Common myeloid progenitor, CD34-positive (primary cell): ENCODE measurements at places on chromosomes 3 and 15.

- DNase-seq, result no peak
Measured at GRCh38 chr3:85007195-85008094, 48.7 kb downstream of the CADM2 start.

DNA sequence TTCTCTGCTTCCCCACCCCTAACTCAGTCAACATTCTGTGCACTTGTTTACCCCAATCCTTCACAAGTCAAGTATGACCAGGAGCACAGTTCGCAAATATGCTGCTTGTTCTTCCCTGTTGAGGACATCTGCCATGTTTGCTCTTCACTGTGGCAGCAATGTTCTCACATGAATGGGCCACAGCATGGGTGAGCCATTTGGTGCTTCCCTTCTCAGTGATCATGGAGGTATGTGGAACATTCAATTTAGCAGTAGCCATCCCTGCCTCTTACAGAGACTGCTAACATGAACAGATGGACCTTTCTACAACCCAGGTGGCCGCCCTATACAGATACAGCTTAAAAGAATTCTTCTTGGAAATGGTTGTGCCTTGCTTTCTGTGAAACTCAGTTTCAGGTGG lies 660.1 kb upstream of the SGO1 start:
- no peak for DNase-seq

GRCh38 chr3:53218131-53218530 lies 37.7 kb downstream of the TKT start:
- no peak for DNase-seq

DNA sequence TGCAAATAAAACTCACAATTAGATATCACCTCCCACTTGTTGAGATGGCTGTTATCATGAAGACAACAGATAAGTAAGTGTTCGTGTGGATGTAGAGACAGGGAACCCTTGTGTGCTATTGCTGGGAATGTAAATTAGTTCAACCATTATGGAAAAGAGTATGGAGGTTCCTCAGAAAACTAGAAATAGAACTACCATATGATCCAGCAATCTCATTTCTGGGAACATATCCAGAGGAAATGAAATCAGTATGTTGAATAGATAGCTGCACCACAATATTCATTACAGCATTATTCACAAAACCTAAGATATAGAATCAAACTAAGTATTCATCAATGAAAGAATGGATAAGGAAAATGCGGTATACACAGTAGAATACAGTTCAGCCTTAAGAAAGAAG lies 418.7 kb upstream of the CNTN6 start:
- no peak for DNase-seq

GRCh38 chr3:139425745-139426400 lies 36.4 kb upstream of the COPB2 start:
- DNase-seq, result no peak

- DNase-seq, result no peak
Measured at GRCh38 chr3:185490241-185490640, 8.6 kb downstream of the TMEM41A start.

- no peak for DNase-seq
Measured at GRCh38 chr3:184578822-184579221, 17.2 kb downstream of the EPHB3 start.

GRCh38 chr3:132001036-132001435 lies 33.8 kb downstream of the CPNE4 start:
- DNase-seq, result no peak

GRCh38 chr3:171876680-171877147 lies 33.6 kb downstream of the TMEM212 start:
- DNase-seq, result no peak

DNA sequence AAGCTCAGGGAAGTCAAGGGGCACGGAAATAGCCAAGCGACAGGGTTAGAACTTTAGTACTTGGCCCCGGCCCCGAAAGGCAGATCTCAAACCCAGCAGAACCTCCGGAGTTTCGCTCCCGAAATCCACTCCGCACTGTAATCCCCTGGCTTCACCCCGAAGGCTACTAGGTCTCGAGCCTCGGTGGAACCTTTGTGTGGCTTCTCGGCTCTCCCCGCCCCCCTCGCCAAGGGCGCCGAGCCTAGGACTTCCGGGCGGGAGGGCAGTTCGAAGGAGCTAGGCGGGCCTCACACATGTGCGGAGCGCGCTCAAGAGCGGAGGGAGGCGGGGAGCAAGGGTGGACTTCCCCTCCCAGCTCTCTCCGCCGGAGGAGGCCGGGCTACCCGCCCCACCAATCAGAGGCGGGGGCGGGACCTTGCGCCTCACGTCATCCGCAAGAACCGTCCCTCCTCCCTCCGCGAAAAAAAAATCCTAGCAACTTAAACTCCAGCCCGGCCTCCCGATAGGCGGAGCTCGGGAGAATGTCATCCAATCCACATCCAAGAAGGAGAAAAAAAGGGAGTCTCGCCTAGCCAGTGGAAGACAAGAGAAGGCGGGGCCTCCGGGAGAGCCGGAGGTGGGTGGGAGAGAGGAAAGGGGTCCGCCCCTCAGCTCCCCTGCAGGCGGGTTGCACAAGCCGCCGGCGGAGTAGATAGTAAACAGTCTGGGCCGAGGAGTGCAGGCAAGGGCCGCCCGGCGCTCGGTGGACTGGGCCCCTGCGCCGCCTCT lies 2.4 kb upstream of the SIN3A start:
- peak; percentile 100 for DNase-seq

DNA sequence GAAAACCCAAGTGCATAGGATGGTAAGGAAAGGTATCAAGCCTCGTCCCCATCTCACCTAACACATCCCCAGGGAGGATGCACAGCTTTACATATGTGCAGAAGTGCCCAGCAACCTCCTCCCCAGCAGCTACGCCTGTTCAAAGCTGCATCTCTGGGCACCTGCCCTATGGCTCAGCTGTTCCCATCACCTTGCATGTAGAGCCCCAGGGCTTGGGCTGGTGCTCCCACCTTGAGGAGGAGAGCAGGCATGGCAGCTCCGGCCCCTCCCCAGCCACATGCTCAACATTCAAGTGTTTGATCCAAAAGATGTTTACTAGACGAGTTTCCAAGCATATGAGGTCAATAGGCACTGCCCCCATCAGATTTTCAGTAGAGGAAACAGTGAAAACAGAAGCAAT lies 173.5 kb downstream of the ATP10A start:
- no peak for DNase-seq

GRCh38 chr3:108488631-108489030 lies 21.8 kb downstream of the MYH15 start:
- DNase-seq, result no peak

DNA sequence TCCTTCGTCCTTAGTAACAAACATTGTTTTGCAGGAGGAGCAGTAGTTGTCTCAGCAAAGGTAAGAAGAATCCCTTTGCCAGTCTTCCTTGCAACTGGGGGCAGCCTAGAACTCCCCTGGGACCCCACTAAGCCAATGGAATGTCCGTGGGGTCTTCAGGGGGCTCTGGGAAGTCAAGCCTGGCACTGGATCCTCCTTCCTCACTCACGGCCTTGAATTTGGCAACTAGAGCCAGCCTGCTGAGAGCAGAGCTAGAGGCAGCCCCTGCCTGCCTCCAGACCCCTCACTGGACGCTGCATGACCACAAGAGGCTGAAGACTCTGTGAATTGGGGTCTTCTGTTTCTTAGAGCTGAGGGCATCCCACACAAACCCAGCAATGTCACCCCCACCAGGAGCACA lies 18.6 kb upstream of the PRR23E start:
- DNase-seq, result no peak

DNA sequence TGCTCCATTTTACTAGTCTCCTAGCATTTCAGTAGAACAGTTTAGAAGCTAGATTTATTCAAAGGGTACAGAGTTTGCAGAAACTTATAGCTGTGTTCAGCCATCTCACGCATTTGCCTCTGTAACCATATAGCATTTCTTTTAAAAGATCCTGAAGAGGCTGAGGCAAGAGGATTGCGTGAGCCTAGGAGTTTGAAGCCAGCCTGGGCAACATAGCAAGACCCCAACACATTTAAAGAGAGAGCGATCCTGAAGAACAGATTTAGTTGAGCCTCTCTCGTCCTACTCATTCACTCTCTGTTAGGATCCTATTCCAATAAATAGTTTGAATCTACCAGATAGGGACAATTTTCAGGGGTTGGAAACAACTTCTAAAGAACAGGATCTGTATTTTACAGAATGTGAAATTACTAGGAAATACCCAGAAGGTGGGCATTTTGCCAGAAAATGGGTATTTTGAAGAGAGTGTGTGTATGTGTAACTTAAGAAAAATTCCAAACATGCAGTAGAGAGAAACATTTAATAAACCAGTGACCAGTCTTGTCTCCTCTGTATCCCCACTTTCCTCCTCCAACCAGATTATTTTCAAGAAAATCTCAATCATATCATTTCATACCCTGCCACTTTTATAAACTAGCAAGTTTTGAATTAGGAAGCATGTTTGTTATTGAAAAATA lies 4.5 kb downstream of the EIF3J start:
- no peak for DNase-seq

GRCh38 chr15:68415061-68415460 lies 16.9 kb downstream of the ITGA11 start:
- no peak for DNase-seq

GRCh38 chr15:33200903-33201302 lies 6.4 kb upstream of the FMN1 start:
- DNase-seq, result no peak

- no peak for DNase-seq
Measured at GRCh38 chr15:34047893-34048775, 9.1 kb upstream of the AVEN start.

- DNase-seq, result peak; percentile 19
Measured at GRCh38 chr3:72058493-72059081, 273.6 kb upstream of the PROK2 start.

DNA sequence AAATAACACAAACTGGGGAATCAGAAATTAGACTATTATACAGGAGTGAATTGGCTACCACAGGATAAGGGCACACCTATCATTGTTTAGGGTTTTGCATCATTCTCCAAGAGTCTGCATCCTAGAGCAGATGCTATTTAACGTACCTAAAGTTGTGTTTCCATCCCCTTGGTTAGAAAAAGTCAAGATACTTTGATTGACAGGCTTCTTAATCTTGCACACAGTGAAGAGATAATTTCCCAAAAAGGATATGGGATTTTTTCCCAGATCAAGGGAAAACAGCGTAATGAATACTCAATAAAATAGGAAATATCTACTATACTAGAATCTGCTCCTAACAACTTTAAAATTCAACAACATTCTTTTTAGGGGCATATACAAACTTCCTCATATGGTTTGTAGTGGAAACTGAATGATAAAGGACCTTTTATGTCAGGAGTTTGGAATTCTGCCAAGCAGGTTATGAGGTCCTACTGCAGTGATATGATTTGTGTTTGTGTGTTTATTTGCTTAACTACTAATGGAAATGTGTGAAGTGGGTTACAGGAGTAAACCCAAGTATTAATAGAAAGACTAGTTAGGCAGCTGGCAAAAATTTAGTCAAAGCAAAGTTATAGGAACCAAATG lies 124.1 kb upstream of the MME start:
- DNase-seq, result peak; percentile 59

- DNase-seq, result no peak
Measured at GRCh38 chr3:13515786-13516759, 32.9 kb upstream of the FBLN2 start.

GRCh38 chr15:85005746-85006145 lies 24.1 kb downstream of the PDE8A start:
- DNase-seq, result no peak

DNA sequence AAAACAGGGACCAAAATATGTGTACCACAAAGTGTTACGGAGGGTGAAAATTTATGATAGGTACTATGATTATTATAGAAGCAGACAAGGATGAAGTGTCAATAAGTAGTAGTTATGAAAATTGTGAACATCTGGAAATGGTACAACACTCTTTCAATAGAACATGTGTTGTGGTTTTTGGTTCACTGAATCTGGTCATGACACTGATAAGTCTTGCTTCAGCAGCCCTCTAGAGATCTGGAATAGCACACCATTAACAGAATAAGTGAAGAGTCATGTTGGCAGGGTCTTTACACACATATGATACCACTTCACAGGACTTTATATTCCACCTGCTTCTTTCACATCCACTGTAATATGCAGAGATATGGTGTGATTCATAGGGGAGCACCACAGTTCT lies 985.2 kb upstream of the SEMA6D start:
- no peak for DNase-seq

DNA sequence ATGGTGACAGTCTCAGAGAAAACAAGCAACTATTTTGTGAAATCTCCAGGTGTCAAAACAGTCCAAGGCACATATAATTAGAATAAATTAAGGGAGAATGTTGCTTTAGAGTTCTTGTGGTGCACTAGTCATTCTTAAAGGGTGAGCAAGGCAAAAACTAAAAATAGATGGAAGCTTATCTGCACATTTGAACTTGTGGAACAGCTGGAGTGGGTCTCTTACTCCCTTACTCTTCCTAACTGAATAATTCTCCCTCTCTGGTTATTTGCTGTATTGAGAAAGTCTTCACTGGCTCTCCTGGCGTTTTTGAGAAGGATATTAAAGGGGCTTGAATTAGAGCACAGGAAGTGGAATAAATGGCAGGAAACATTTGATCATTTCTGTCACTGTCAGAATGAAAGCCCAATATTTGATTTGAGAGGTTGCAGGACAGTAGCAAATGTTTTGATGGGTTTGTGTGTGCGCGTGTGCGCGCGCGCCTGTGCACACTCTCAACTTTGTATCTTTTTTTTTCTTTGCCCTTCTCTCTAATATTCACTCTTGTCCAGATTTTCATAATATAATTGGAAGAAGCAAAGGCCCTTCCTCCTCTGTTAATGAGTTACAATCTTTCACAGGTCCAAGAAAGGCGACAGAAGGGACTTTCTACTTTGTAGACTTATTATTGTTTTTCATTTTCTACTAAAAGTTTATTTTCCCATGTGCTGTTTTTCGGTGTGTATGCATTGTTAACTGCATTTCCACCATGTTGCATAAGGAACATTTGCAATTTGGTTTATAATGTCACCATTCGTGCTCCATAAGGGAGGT lies 40.9 kb downstream of the AKAP13 start:
- DNase-seq, result no peak

GRCh38 chr3:58066842-58067241 lies 58.6 kb downstream of the FLNB start:
- no peak for DNase-seq

DNA sequence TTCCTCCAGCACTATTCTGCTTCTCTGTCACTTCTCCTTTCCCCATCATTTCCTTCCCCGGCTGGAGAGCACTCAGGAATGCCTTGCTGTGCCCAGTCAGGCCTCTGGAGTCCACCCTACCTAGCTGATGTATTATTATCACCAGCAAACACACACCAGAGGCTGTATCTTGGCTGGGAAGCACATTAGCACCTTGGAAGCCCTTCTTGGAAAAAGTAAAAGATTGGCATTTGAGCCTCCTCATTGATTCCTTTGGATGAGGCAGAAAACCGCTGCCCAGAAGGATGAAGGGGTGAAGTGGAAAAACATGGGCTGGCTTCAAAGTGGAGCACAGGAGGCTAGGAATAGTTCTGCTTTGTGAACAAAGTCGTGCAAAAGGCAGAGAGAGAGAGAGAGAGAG lies 244.3 kb downstream of the RPLP1 start:
- DNase-seq, result no peak

GRCh38 chr15:95944193-95944592 lies 386.3 kb upstream of the NR2F2 start:
- no peak for DNase-seq

- DNase-seq, result peak; percentile 85
Measured at GRCh38 chr15:101521591-101521990, 32.1 kb upstream of the PCSK6 start.
